ENCODE measurements at places on chromosomes 4 and X.

DNA sequence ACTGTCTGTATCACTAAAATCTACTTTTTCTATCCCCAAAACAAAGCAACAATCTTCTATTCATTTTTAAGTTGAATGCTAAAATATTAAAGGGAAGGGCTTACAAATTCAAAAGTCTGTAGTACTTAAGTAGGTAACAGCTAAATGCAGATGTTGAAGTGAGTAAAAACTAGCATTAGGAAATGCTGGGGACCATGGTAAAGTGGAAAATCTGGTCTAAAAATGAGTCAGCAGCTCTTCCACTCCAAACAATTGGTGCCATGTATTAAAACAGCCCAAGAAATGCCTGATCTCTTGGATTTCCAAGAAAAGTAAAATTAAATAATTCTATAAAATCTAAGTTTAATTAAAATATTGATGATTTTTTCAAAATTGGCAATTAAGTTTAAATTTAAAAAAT, 73.3 kb upstream of the PPP3CA start:
- no peak for DNase-seq

- DNase-seq, result no peak
Observed at GRCh38 chrX:139691843-139692505, 16.0 kb downstream of the MCF2 start.

DNA sequence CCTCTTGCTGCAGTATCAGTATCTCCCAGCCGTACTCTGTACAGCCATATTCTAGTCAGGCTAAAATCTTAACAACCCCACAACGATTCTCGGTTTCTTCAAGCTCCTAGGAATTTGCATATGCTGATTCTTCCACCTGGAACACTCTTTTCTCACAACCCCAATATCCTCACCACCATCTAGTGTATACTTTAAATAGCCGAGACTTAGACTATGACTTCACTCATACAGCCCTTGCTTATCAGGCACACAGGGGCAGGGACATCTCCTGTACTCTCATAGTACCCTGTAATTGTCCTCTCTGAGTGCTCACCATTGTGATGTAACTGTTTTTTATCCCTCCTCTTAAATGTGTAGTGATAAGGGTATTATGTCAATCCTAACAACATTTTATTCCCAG, 2126.4 kb upstream of the TENM3 start:
- no peak for DNase-seq

DNA sequence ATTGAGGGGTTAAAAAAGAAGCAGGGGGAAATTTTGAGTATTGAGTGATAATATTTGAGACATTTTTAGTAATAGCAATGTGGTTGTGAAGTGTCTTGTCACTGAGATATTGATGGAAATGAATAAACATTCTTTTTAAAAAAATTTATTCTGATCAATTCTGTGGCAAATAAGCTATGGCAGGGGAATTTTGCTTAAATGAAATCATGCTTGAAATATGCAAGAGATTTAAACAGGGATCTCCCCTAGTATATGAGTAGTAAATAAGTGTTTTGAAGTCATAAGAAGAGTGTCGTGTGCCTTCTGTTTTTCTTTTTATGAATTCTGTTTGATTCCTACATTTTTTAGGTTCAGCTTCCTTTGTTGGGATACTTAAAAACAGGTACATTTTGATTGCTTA, 23.2 kb downstream of the IL15 start:
- no peak for DNase-seq

DNA sequence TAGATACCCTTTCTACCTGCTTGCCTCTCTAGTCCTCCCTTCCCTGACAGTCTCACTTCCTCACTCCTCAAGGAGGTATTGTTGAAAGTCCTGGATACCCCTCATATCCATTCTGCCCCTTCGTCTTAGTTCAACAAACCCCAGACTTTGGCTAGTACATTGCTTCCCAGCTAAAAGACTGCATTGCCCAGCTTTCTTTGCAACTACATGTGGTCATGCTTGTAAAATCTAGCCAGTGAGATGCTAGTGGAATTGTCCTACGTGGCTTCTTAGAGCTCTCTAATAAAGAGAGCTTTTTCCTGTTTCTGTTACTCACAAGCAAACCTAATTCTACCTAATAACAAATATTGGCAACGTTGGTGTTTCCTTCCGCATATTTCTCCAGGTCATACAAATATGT, 237.9 kb upstream of the PSAPL1 start:
- DNase-seq, result no peak

GRCh38 chrX:41677183-41678060, 11.4 kb upstream of the GPR34 start:
- no peak for DNase-seq

DNA sequence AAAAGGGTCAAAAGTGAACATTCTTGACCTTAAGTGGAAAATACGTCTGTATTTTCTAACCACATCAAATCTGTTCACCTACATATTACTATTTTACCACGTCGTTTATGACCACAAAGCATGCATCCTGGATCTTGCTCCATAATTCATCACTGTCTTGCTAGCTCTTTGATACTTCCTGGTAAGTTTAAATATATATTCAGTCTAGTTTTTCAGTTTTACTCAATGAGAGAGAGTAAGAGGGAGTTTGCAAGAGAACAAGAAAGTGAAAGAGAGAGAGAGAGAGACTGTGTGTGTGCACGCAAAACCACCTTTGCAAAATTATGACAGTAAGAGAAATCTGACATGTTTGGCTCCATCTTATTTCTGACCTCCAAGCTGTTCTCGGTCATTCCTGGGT, 173.7 kb upstream of the GALNTL6 start:
- no peak for DNase-seq

- no peak for DNase-seq
Observed at GRCh38 chr4:80271801-80272200, 5.3 kb downstream of the FGF5 start.

DNA sequence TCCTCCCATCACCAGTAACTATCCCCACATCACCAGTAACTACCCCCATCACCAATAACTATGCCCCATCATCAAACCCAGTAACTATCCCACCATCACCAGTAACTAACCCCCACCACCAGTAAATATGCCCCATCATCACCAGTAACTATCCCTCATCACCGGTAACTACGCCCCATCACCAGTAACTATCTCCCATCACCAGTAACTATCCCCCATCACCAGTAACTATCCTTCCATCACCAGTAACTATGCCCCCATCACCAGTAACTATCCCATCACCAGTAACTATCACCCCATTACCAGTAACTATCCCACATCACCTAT, 2.9 kb downstream of the ASMTL start:
- DNase-seq, result no peak

DNA sequence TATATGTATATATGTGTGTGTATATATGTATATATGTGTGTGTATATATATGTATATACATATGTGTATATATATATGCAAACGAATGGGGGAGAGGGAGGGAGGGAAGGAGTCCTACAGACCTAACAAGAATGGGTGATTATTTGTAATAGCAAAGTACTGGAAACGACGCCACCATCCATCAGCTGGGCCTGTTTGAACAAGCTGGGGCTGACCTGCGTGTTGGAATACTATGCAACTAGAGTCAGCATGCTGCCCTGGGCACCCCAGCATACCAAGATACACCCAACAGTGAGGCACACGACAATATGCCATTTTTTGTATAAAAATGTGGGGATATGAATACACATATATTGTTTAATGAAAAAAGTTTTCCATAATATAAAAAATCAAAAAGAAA, 21.6 kb upstream of the CCNQ start:
- no peak for DNase-seq

DNA sequence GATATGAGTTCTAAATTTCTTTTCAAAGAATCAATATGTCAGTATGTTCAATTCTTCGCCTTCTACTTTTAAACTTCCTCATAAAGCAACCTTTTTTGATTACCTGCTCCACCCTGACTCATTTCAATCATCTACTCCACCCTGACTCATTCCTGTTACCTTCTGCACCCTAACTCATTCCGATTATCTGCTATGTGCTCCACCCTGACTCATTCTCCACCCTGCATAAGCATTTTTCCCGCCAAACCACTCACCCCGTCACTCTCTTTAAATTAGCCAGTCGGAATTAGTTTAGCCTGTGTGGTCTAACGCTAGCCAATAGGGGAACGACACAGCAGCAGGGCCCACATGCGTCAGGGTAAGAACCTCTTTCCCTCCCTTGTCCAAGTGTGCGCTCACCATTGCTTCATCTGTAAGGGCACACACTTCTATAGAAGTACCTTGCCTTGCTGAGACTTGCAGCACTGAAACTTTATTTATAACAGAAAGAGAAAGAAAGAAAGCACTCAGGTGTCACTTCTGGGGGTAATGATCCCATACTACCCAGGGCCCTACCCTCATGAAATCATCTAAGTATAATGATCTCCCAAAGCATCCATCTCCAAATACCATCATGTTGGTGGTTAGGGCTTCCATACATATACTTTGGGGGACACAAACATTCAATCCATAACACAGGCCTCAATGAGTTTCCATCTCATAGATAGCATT, 875.2 kb downstream of the RAPGEF2 start:
- no peak for DNase-seq

DNA sequence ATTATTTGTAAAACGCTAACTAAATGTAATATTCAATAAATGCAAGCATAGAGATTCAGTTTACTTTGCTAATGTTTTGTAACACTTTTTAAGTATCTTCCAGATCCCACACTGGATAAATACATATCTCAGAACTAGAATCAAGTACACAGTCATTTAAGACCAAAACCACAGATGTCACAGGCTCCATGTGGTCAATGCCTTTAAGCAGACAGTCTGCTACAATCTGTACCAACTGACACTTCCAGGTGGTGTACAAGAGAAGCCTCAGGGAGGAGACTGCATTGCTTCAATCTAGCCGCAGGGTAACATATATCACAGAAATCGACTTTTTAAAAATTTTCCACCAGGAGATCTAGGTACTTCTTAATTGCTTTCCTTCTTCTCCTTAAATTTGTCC, 229.6 kb upstream of the DIAPH2 start:
- no peak for DNase-seq

DNA sequence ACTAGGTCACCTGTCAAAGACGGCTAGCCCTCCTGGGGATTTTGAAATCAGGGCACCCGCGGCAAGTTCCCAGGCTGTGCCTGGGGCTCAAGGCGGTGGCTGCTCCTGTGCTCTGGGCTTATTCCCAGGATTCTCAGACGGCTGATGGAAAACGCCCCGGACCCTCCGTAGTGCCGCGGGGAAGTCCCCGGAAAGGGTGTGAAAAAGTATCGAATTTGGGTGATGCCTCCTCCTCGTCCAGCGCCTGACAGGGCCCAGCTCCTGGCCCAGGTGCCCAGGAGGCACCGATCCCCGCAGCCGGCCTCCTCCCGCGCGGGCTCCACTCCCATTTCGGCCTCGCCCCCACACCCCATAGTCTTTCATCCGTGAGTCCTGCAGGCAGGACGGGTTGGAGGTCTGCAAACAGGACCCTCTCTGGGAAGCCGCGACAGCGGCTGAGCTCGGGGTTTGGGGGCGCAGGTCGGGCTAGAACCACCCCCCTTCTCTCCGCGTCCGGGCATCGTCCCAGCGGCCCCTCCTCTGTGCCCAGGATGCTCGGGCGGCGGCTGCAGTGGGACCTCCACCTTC, 1.1 kb upstream of the NSG1 start:
- no peak for DNase-seq

DNA sequence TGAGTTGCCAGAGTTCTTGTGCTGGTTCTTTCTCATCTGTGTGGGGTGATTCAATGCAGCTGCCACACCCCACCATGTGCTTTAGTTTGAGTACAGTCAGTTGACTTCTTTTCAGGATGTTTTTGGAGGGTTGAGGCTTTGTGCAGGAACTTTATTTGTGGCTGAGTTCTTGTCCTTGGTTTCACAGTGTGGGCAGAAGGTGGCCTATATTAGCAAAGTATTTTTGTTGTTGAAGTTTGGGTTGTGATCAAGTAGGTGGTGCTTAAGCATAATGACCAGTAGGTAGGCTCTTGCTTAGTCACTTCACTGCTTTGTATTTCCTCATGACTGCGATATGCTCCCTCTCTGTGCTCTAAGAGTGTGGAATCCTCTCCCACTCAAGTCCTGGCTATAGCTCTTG, 80.3 kb downstream of the ARHGAP24 start:
- no peak for DNase-seq

- no peak for DNase-seq
Observed at GRCh38 chr4:4491396-4491893, 50.4 kb downstream of the STX18 start.

- DNase-seq, result no peak
Observed at GRCh38 chrX:109352066-109352588, 129.8 kb downstream of the GUCY2F start.

GRCh38 chr4:58301376-58301999, 1191.3 kb upstream of the IGFBP7 start:
- DNase-seq, result no peak

GRCh38 chrX:41686788-41687187, 2.0 kb upstream of the GPR34 start:
- no peak for DNase-seq

DNA sequence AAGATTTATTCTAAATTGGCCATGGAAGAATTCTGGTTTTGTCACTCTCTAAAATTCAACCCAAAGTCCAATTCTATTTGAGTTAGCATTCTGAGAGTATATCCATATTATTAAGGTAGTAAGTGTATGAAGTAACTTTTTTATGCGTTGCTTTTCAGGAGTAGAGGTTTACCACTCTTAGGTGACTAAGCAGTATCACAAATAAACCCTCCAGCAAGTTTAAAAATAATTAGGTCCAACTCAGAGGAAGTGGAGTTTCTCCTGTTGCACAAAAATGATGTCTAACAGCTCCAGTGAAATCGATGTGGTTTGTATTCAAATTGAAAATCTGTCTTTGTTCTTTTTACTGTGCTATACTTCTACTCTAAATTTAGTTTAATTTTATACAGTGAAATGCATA, 6.6 kb downstream of the SCML1 start:
- DNase-seq, result no peak

DNA sequence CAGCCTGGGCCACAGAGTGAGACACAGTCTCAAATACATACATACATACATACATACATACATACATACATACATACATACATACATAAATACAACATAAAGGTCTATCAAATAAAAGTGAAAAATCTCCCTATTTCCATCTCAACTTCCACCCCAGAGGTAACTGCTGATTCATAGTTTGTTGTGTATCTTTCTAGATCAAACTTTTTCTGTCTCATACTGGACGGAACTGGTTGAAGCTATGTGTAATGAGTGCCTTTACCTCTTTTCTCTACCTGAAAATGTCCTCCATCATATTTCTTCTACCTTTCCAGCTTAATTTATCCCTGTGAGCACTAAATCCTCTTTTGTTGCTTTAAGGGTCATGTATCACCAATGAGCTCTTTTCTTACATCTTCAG, 102.5 kb downstream of the HDAC8 start:
- no peak for DNase-seq

DNA sequence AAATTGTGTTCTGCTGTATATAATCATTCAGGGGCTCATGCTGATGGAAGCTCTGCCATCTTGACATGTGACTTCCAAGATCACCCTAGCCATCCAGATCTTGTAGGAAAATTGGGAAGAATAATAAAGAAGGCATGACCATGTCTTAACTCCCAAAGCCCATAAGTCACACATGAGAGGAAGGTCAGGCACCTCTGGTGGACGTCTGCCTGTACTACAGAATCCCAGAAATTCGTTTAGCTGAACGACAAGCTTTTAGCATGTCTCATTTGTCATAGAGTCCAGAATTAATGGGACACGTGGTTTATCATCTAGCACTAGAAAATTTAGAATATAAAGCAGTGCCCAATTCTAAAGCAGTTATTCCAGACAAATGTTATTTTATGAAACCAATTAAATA, 212.7 kb downstream of the CENPC start:
- no peak for DNase-seq

GRCh38 chr4:23932901-23933308, 43.1 kb upstream of the PPARGC1A start:
- DNase-seq, result no peak

GRCh38 chrX:47264483-47265173, 31.8 kb downstream of the USP11 start:
- DNase-seq, result no peak

- DNase-seq, result no peak
Observed at GRCh38 chr4:129335818-129336217, 239.9 kb downstream of the C4orf33 start.
